ENCODE measurements at places on chromosomes 2 and 18.

DNA sequence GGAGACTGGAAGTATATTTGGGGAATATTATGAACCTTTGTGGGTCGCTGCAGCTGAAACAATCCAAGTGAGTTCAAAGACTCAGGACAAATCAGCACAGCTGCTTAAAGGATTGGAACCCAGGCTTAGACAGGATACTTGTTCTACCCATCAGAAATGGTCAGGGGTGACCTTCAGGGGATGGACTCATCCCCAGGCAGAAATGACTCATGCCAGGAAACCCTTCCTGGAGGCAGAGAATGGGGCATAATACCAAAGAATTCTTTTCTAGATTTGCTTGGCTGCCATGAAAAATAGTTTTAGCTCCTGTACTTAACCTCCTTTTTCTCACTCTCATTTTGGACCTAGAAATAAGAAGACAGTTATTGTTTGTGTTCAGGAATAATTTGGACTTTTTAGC, 425.5 kb downstream of the TSN start:
- DNase-seq = no peak

DNA sequence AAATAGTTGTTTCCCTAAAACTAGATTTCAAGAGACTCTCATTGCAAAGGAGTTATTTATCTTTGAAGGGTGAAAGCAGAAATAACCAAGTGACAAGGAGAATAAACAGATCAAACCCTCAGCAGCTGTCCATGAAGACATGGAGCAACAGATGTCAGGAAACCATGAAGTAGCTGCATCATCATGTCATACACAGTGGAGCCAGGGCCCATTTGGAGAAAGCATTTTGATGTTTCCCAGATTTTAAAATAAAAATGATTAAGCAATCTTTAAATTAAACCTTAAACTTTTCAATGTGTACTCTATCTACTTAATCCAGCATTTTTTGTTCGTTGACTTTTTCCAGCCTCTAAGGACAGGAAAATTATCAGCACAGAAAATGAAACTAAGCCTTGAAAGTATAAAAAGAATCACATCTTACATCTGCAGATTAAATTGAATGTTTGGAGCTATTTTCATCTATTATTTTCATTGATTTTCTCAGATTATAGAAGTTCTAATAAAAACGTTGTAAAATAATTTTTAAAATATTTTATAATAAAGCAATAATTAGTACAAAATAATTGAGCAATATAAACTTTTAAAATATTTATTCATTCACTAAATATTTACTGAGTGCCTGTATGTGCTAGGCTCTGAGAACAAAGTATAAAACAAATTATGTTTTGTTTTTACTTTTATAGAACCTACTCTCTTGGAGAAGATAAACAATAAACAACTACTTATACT, 860.1 kb downstream of the BCL11A start:
- DNase-seq = peak; percentile 26

DNA sequence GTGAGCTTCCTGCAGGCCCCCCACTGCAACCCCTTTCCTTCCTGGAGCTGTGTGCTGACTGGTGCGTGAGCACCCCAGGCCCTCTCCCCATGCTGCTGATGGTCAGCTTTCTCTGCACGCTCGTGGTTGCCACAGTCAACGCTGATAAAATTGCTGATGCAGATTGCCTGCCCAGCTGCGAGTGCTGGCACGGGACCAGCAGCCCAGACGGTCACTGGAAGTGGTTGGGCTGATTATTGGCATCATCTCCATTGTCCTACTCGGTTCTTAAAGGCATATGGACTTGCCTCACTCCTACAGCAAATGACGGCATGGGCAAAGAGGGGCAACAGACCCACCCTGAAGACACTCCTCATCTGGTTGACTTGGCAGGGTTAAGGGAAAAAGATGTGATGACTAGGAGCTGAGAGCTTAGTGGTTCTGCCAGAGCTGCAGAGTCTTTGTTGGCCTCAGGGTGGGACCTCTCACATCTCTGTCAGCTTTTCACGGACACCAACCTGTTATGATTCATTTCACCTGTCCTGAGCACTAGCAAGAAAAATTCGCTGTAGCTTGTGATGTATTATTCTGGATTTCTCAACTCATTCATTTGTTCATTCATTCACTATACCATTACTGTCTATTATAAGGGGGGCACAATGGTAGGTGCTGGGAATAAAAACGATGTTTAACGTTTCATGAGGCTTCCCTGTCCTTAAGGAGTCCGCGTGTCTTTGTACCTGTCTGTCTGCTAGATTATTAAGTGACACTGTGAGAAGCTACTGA, 38.4 kb downstream of the PAX8 start:
- peak; percentile 90 for DNase-seq

DNA sequence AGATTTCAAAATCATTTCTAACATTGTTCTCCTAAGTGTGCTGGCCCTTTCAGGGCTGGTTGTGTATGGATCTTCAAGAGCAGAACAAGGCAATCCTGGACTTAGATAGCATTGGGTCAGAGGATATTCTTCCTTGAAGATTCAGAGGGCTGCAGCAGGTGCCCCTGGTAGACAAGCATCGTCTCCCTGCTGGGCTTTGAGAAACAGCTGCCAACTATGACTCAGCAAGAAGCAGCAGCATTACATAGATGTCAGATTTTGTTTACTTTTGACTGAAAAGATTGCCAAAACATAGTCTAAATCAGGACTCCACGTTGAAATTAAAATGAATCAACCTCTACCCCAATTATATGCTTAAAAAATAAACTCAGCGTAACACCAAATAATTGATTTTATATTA, 618.8 kb downstream of the SOCS6 start:
- no peak for DNase-seq

DNA sequence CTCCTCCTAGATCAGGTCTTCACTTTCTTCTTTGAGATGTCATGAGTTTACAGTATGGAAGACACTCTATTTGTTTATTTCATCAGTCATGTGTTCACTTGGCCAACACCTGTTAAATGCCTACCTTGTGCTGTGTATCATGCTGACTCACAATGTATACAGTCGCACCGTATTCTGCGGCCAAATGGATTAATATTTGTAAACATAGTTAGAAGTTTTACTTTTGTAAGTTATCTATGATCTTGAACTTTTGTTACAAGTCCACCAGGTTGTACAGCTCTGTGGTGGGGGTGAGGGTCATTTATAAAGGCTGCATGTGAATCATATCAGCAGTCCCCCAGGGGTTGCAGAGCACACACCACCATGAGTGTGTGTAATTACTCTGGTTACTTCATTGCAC, 408.7 kb upstream of the NRP2 start:
- no peak for DNase-seq

GRCh38 chr2:166610180-166610912, 116.3 kb upstream of the SCN7A start:
- peak; percentile 6 for DNase-seq

GRCh38 chr2:33038230-33038629, 91.5 kb downstream of the LTBP1 start:
- no peak for DNase-seq

DNA sequence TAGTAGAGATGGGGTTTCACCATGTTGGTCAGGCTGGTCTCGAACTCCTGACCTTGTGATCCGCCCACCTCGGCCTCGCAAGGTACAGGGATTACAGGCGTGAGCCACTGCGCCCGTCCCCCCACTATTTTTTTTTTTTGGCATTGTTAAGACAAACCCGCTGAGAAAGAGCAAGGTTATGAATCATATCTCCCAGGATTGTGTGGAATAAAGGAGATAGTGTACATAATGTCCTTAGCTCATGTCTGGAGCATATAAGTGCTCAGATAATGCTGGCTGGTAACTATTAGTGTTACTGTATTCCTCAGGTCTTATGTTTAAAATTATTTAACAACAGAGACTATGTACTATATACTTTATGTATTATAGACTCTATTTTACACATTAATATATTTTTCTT, 36.0 kb downstream of the TTC27 start:
- DNase-seq = no peak

DNA sequence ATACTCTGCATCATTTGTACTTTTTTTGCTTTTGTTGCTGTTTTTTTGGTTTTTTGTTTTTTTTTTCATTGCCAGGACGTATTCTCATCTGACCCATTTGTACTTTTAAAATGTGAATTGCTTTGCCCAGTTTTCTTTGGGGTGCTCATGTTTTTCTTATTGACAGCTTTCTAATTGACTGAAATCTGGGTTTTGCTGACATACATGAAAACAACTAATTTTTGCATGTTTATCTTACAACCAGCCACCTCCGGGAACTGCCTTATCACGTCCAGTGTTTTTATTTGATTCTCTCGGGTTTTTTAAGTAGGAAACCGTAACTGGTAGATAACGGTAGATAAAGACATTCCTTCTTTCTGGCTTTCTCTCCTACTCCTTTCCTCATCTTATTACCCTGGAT, 38.6 kb downstream of the SNORC start:
- DNase-seq = no peak

DNA sequence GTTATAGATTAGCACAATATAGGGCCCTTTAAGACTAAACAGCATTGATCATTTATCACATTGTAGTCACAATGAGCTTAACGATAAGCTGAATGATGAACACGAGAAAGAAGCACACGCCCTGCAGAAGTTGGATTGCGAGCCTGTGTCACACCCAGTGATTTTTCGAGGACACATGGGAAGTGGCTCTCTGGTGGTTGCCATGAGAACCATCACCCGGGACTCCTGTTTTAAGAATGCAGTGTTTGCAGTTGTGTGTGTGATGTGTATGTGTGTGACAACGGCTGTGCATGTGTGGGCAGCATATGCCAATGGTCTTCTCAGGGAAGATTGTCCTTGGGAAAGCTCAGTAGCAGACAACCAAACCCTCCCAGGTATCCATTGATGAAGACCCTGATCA, 69.2 kb downstream of the PDCL3 start:
- DNase-seq = no peak

- DNase-seq = no peak
Observed at GRCh38 chr18:68642003-68642402, 72.9 kb downstream of the TMX3 start.

GRCh38 chr2:36405183-36405582, 49.6 kb downstream of the CRIM1 start:
- DNase-seq = no peak

GRCh38 chr2:239445771-239446524, 45.1 kb upstream of the HDAC4 start:
- DNase-seq = peak; percentile 78

DNA sequence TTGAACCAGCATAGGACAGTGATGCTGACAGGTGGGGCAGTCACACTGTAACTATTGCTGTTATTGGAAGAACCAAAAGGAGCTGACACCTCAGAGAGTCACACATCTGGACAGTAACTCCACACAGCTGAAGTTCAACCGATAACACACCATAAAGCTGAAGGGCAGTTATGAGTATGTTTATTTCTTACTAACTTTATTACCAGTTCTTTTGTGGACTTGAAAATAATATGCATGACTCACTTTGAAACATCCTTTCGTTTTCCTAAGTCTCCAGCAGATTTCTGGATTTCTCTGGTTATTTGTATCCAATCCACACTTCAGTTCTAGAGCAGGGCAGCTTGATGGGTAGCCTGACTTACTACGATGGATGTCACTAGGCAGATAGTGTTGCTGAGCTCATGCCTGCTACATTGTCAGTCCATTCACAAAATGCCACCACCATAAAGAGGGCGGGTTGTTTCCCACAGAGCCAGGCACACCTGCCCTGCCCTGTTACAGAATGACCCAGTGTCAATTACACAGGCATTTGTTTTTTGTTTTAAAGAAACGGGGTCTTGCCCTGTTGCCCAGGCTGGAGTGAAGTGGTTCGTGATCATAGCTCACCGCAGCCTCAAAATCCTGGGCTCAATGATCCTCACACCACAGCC, 8.4 kb upstream of the AGBL5 start:
- DNase-seq = no peak

GRCh38 chr2:120552800-120553481, 182.7 kb upstream of the GLI2 start:
- DNase-seq = peak; percentile 29

Measured in hindlimb muscle (tissue), 1 donor.